ENCODE measurements at places on chromosomes 3 and 15.

DNA sequence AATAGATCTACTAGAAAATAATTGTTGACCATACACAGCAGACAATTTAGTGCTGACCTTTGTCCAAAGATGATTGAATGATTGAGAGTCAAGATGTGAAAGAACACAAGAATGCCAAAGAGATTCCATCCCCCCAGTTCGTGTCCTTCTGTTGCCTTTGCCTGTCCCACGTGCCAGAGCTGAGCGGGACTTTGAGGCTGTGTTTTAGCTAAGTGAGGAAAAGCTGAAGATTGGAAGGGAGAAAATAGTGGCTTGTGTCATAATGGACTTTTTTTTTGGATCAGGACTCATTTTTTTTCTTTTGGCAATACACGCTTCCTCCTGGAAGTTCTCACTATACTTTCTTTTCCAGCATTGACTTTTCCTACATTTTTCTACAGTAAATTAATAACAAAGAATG, 206.6 kb upstream of the MDFIC2 start:
- no peak for DNase-seq

- DNase-seq, result no peak
Measured at GRCh38 chr3:66452303-66453011, 48.4 kb downstream of the LRIG1 start.

GRCh38 chr3:16311960-16312451, 47.0 kb downstream of the OXNAD1 start:
- peak; percentile 43 for DNase-seq

DNA sequence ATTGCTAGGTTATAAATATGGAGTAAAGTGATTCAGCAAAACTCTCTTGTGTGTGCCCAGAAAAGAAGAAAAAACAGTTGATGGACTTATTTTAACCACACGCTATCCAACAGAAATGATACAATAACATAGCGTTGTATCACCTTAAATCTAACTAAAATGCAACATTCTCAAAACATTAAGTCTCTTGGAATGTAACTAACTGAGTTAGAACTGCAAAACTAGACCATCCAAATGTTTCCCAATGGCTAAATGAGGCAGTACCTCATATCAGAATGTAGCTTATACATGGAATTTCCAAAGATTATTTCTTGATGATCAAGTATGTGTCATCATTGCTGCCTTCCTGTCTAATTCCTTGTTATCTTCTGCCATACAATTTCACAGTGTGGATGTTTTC, 187.9 kb downstream of the CNTN3 start:
- DNase-seq, result no peak

- DNase-seq, result no peak
Measured at GRCh38 chr3:21752749-21753347, 1.8 kb upstream of the ZNF385D start.

- no peak for DNase-seq
Measured at GRCh38 chr15:48084759-48085590, 35.8 kb upstream of the SLC24A5 start.

DNA sequence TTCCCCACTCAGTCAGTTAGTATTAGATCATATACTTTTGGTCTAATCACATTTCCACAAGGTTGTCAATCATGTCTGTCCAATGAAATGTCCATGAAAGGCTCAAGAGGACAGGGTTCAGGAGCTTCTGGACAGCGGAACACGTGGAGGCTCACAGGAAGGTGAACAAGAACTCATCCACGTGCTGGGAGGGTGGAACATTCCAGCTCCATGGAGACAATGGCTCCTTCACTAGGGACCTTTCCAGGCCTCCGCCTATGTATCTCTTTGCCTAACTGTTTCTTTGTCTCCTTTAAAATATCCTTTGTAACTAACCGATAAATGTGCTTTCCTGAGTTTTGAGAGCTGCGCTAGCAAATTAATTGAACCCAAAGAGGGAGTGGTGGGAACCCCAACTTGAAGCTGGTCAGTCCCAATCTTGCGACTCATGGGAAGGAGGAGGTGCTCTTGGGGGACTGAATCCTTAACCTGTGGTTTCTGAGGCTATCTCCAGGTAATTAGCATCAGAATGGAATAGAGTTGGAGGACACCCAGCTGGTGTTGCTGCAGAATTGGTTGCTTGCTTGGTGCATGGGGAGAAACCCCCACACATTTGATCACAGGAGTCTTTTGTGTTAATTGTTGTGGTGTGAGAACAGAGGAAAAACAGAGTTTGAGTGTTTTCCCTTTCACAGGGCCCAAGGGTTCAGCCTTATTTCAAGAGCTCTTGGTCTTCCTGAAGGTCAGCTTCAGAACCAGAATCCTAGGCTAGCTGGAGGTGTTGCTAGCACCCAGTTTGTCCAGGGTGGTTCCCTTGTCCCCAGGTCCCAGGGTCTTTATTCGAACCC, 3.0 kb upstream of the TKT start:
- no peak for DNase-seq

GRCh38 chr3:40108643-40109042, 200.9 kb upstream of the EIF1B start:
- no peak for DNase-seq

- no peak for DNase-seq
Measured at GRCh38 chr3:58924578-58924977, 125.2 kb downstream of the CFAP20DC start.

GRCh38 chr3:127114337-127115070, 78.4 kb upstream of the PRR23E start:
- no peak for DNase-seq

DNA sequence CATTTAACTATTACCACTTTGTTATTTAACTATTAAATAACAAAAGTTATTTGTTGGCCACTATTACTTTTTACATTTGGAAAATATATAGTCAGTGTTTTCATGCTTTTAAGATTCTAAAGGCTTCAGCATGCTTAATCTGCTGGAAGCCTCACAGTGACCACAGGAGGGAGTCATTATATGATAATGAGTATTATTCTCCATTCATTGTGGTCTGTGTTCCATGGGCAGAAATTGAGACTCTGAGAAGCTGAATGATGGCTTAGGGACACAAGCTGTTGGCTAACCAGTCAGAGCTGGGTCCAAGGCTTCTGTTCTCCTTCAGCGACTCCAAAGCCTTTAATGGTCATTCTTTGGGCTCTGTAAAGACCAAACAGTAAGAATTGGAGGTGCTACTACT, 64.7 kb downstream of the BFSP2 start:
- DNase-seq, result no peak

- no peak for DNase-seq
Measured at GRCh38 chr3:106824856-106825255, 552.4 kb upstream of the CCDC54 start.

GRCh38 chr3:22746221-22746620, 456.9 kb upstream of the UBE2E2 start:
- no peak for DNase-seq

- no peak for DNase-seq
Measured at GRCh38 chr15:40087991-40088928, 20.4 kb downstream of the BMF start.

- DNase-seq, result no peak
Measured at GRCh38 chr3:126777366-126777765, 73.3 kb downstream of the CHCHD6 start.

- no peak for DNase-seq
Measured at GRCh38 chr3:25181096-25181495, 247.0 kb upstream of the RARB start.

GRCh38 chr3:42688487-42689420, 3.4 kb downstream of the KLHL40 start:
- no peak for DNase-seq

GRCh38 chr15:90839187-90840071, 29.0 kb upstream of the FURIN start:
- no peak for DNase-seq

DNA sequence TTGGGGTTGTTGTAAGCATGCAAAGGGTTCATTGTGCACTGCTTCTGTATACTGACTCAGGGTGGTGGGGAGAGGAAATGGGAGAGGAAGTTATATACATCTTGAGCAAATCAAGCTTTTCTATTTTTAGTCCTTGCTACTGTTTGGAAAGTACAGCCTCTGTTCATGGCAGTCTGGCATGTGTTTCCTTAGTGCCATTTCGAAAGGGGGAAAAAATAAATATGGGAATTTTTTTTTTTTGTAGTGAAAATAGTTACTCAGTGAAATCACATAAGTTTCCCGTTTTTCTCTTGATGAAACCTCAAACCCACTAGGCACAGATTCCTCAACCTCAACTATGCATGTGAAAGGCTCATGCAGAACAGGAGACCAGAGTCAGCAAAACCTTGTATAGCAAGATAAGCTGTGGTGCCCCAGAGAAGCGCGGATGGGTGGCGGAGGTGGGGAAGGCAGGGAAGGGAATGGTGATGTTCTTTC, 353.3 kb downstream of the LPP start:
- DNase-seq, result no peak

- no peak for DNase-seq
Measured at GRCh38 chr3:39000008-39000450, 51.7 kb downstream of the SCN11A start.

- DNase-seq, result no peak
Measured at GRCh38 chr3:142968319-142969025, 5.0 kb upstream of the PAQR9 start.
